ENCODE measurements at places on chromosomes 3 and 15.

DNA sequence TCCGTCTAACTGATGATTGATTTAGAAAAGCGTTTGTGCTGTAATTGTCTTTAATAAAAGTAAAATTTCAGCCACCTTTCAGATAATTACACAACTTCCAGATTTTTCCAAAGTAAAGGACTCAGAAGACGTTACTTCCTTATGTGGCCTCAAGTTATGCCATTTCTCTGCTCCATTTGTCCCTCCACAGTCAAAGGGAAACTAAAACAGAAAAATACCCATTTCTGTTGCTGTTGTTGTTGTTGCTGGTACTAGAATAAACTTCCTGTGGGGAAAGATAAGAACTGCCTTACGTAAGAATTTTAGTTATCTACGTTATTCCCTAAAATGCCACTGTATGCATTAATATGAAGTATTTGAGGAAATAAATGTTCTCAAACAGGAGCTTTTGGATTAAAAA lies 153.9 kb downstream of the P3H2 start:
- DNase-seq: no peak

- no peak for DNase-seq
These were observed 36.9 kb downstream of the SLC35A5 start for GRCh38 chr3:112598731-112599130.

- no peak for DNase-seq
These were observed 4.4 kb upstream of the BAHD1 start for GRCh38 chr15:40436116-40436891.

DNA sequence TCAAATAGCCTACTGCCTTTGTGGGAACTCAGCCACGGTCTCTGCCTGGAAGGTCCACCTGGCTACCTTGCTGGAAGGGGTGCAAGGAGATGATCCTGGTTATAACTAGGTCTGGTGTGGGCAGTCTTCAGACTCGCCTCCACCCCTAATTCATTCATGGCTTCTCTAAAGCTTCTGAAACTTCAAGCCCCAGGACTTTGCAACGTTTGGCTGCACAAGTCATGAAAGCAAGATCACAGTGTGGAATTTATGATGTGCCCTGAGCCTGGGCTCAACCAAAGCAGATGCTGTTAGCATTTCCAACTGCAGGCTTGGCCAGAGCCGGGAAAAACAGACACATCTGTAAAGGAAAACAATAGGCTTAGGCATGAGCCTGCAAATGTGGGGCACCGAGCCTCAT lies 200.4 kb upstream of the WNT5A start:
- no peak for DNase-seq

- DNase-seq: no peak
These were observed 2.7 kb downstream of the TM4SF19 start for GRCh38 chr3:196335503-196335948.

GRCh38 chr3:194836661-194837060 lies 151.0 kb downstream of the FAM43A start:
- DNase-seq: no peak

- DNase-seq: no peak
These were observed 103.7 kb downstream of the IQSEC1 start for GRCh38 chr3:12969486-12969885.

DNA sequence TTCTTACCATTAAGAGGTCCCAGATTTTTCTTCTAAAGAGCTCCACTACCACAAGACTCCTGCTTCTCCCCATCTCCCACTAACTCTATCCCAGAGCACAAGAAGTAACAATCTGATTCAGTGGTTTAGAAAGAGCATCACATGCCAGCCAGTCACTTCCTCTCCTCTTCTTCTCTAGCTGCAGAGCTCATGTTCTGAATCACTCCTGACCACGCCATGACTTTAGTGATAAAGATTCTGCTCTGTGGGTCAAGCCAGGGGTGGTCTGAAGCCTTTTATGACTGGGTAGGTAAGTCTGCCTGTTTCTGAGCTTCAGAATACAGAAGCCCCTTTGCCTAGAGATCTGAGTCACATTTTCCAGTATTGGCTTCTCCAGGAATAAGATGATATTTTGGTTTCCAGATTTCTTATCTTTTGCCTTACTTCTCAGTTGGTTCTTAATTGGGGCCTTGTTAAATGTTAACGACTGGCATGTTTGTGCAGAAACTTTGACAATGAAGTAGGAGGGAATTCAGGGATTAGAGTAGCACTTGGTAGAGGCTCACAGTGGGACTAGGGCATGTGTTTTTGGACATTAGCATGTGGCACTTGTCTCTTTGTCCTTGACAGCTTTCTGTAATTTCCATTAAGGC lies 27.6 kb upstream of the ADAMTSL3 start:
- DNase-seq: no peak

- no peak for DNase-seq
These were observed 969.4 kb downstream of the ROBO1 start for GRCh38 chr3:78798266-78798832.

- no peak for DNase-seq
These were observed 1.4 kb downstream of the XXYLT1 start for GRCh38 chr3:195269375-195270078.

DNA sequence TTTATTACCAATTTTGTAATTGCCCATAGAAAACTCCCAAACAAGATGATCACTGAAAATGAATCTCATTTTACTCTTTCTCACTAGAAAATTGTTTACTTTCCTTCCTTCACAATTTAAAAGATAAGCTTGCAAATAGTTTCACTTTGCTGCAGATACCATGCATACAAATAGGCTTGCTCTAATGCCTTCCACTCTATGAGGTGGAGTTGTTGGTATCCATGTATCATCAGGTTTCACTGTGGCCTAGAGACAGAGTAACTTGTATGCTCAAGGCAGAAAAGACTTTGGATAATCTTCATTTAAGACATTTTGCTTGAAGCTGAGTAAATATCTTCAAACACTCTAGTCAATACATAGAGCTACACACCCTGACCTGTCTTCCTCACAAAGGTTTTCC lies 60.8 kb downstream of the RYK start:
- no peak for DNase-seq

DNA sequence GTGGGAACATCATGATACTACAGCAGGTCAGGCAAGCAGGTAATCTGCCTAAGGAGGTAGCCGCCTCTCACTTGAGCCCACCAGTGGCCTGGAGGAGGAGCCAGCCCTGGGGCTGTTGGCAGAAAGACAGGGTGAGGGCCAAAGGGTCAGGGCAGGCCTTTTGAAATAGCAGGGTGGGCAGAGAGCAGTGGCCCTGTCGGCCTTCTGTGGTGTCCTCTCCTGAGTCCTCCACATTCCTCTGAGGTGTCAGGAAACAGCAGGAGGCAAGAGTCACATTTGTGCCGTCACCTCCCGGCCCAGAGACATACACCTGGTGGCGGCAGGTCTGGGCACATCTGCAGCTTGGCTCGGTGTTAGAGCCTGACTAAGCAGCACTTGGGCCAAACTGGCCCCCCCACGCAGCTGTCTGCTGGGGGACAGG lies 3.9 kb upstream of the BNC1 start:
- no peak for DNase-seq

GRCh38 chr3:180979961-180980360 lies 9.6 kb downstream of the DNAJC19 start:
- no peak for DNase-seq

- no peak for DNase-seq
These were observed 321.4 kb upstream of the DPH6 start for GRCh38 chr15:35867356-35867755.

DNA sequence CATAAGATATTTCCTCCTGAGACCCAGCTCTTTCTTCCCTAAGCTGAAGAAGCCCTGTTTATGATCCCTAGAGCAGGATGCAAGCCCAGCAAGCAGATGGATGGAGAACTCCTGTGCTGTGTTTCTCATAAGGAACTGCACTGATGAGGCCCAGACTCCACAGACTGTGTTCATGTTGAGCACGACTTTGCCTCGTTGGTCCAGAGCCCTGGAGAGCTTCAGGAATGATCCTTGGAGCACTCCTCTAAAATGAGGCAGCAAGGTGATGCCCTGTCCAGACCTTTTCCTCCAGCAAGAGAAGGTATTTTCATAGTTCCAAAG lies 83.8 kb downstream of the MYLK start:
- no peak for DNase-seq

- DNase-seq: no peak
These were observed 374.6 kb downstream of the EPHB1 start for GRCh38 chr3:135169651-135170050.

DNA sequence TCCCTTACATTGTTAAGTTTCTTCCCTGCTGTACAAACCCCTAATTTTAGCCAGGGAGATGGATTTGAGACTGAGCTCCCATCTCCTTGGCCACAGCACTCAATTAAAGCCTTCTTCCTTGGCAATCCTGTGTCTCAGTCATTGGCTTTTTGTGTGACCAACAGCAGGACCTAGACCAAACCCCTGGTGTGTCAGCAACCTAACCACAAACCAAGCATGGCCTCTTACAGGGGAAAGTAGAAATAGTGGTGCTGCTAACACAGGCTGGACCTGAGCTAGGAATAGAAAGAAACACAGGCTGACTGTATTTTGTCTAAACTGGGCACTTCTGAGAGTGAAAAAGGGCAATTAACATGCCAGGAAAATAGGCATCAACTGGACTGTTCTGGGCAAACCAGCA lies 37.9 kb downstream of the PPCDC start:
- no peak for DNase-seq

DNA sequence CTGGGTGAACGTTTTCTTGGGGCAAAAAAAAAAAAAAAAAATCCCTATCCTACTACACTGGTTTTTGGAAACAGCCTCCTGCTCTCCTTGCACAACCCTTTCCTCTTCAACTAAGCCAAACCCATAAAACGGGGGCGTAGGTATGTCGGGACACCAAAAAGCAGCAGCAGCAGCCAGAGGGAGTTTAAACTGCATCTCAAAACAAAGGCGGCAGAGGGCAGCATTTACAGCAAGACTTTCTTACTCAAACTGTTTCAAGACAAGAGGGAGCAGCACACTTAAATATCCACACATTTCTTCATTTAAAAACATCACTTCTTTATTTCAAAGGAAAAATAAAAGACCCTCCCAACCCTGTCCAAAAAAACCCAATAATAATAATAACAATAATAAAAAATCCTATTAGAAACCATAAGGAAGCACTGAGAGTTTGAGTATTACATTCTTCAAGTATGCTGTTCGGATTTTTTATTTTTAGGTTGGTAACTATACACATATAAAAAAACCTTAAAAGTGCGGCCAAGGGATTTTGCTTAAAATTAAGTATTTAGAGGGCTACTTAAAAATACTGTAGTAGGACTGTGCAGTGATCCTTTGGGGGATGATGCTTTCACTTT lies 43.9 kb upstream of the PLXND1 start:
- peak; percentile 22 for DNase-seq

DNA sequence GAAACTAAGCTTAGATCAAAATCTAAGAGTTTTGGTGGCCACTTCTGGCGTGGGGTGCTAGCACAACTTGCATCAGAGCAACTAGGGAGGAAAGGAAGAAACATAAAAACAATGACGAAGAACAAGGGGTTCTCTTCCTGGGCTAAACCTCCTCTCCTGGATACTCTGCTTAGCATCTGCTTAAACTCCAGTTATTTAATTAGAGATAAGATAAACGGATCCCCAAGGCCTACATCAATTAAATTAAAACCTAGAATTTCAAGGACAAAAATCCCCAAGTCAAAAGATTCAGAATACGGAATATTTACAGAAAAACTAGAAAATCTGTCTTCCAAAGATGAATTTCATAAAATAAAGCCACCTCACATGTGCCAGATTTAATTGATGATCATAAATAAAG lies 281.9 kb downstream of the SHOX2 start:
- DNase-seq: no peak

GRCh38 chr15:61057376-61057775 lies 171.7 kb downstream of the RORA start:
- DNase-seq: no peak

DNA sequence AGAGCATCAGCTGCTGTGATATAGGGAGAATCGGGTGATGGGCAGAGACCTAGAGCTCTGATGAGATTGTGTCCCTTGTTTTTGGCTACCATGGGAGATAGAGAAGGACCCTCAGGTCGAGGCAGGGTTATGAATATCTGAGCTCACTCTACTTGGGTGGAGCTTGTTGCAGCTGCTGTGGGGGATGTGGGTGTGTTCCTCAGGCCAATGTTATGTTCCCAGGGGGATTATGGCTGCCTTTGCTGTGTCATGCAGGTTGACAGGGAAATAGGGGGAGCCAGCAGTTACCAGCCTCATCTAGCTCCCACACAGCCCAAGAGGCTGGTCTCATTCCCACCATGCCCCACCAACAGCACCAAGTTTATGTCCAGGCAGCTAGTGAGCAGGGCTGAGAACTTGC lies 131.5 kb downstream of the TRIM42 start:
- no peak for DNase-seq

- DNase-seq: no peak
These were observed 23.2 kb downstream of the THRB start for GRCh38 chr3:24471486-24471885.

DNA sequence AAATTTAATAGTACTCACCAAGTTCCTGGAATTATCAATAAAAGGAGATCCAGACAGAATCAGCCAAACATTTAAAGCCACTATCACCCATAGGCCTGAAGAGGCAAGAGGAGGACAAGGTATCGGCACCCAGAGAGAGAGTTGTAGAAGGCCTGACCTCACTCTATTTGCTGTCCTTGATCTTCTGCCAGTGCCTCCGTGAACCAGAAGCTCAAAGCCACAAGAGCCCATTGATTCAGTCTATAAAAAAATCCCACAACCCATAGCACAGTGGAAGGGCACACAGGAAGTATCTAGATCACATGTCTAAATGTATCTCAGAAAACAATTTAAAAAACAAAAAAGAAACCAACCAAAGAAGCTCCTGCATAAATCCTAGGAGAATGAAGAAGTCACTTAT lies 68.6 kb upstream of the FAM174B start:
- DNase-seq: no peak

DNA sequence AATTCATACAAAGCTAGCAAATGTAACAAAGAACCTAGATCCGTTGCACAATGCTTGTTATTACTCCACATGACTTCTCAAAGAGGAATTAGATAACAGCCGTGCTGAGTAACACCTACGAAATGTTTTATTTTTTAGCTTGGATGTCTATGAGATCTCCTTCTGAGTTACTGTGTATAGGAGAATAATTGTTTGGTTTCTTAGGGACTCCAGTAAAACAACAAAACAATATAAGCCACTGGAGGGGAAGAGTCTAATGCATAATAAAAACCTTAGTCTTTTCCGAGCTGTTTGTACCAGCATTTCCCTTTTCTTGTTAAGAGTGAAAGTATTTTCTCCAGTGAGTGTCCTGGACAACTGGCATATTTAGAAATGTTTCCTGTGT lies 15.6 kb downstream of the SNAP23 start:
- DNase-seq: no peak

GRCh38 chr15:38545179-38545578 lies 19.4 kb downstream of the RASGRP1 start:
- no peak for DNase-seq

GRCh38 chr15:57382969-57383368 lies 6.7 kb downstream of the CGNL1 start:
- DNase-seq: no peak

DNA sequence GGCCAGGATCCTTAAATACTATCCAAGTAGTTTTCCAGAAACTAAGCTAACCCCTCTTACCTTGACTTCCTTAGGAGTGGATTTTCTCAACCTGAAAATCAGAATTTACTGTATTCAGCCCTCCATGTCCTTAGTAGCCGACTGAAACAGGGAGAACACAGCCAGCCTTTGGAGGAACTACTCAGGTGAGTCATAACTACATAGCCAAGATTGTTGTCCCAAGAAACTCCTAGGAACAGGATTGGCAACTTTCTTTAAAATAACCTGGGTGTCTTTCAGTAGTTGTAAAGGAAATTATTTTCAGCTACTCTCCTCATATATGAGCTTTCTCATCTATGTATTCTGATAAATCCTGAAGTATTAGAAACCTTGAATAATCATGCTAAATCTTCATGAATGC lies 22.3 kb downstream of the FANCD2OS start:
- DNase-seq: no peak

- no peak for DNase-seq
These were observed 642.0 kb upstream of the KCNMB2 start for GRCh38 chr3:177894081-177894728.

GRCh38 chr3:12415014-12415680 lies 69.1 kb upstream of the TSEN2 start:
- DNase-seq: no peak
